ENCODE measurements at places on chromosomes 4 and X. TPM values are rescaled to one million over a fixed set of nuclear protein-coding genes. Genes with fewer than 3 reads are reported as not detected.

DNA sequence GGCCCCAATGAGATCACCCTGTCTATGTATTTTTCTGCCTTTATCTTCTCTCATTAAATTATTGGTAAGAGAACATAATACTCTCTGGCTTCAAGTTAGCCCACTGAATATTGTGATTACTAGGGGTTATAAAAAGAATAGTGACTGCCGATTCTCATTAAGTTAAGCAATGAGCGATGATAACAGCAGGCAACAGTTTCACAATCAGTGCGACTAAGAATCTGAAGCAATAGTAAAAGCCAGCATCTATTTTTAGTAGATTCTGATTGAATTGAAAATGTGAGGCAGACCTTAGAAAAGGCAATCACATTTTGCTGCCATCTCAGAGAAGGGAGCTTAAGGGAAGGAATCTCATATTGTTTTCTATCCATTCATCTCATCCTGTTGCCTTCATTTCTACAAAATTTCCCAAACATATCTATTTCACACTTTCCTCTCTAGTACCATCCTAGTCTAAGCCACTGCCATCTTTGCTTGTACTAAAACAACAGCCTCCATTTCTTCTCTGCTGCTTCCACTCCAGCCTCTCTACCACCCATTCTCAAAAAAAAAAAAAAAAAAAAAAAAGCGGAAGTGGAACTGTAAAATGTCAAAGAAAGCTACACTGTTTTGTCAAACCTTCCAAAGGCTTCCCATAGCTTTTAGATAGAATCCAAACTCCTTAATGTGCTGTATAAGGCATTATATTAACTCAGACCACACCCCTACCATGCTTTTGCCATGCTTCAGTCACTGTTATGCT is 17.4 kb downstream of the GABRA4 start:
- no peak for DNase-seq

GRCh38 chrX:71542825-71543224 is 9.9 kb downstream of the OGT start:
- no peak for DNase-seq

GRCh38 chrX:123976706-123977316 is 15.3 kb downstream of the STAG2 start:
- DNase-seq, result no peak

Gene PASD1
- total RNA-seq, result not detected

GRCh38 chr4:168614281-168615057 is 117.6 kb downstream of the PALLD start:
- no peak for DNase-seq

GRCh38 chr4:147447786-147448185 is 33.1 kb upstream of the EDNRA start:
- DNase-seq, result no peak

- no peak for DNase-seq
Observed at GRCh38 chrX:9983846-9984245, 16.7 kb downstream of the CLDN34 start.

DNA sequence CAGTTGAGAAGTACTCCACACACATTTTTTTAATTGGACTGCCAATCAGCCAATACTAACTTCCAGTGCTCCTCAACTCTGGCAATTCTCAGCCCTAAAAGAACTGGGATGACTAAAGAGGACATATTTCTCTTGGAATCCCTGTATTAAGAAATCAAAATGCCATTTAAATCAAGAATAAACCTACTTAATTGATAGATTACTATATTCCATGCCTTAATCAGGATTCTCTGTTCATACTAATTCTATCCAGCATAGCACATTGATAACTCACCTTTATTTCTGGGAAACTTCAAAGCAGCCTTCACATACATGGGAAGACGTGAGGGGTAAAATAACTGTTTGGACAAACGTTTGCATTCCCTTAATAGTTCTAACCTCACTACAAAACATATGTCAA is 93.0 kb upstream of the DKK2 start:
- no peak for DNase-seq

Gene USP26
- not detected for total RNA-seq

DNA sequence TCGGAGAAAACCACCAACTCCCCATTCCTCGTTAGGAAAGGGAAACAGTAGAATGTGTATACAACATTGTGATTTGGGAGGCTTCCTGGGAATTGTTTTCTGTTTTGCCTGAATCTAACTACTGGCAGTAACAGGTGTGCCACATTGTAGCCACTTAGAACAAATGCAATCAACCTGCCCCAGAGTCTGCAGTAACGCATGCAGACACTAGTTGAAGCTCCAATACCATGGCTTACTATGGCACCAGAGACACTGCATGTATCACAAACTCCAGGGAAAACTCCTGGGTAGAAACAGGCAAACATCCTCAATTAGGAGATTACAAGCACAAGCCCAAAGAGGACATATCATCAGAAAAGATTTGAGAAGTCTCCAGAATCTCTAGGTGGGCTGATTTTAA is 154.2 kb upstream of the NEIL3 start:
- no peak for DNase-seq

DNA sequence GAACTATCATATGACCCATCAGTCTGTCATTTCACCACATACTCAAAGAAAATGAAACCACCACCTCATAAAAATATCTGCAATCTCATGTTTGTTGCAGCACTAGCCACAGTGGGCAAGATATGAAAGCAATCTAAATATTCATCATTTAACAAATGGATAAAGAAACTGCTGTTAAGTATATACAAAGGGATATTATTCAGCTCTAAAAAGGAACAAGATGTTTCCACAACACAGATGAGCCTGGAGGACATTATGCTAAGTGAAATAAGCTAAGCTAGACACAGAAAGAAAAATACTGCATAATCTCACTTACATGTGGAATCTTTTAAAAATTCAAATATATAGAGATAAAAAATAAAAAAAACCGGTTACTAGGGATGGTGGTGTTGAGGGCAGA is 108.2 kb upstream of the BRWD3 start:
- no peak for DNase-seq

Gene TLR8
- total RNA-seq, result not detected

- no peak for DNase-seq
Observed at GRCh38 chrX:56564921-56565840, 1.8 kb downstream of the UBQLN2 start.

Gene CT45A1
- total RNA-seq, result not detected

GRCh38 chr4:139416073-139416673 is 37.7 kb upstream of the RAB33B start:
- DNase-seq, result no peak
